Astrocyte of the spinal cord (primary cell): ENCODE measurements at places on chromosomes 7 and 10.

DNA sequence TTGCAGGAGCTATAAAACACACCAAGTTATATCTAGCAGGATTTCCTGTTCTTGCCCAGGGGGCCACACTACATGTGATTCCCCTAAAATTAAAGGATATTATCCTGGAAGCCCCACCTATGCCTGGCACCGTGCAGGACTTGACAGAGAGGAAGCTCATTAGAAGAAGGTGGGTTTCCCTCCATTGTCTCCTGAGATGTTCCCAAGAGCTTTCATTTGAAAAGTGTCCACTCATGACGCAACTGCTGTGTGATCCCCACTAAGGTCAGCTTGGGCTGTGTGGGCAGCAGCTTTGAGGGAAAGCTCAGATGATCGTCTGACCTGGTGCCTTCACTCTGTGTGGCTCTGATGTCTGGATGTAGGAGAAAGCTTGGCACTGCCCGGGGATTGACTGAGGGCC, 53.5 kb downstream of the RAMP3 start:
- DNase-seq = no peak

GRCh38 chr7:35720849-35721248, 25.9 kb upstream of the HERPUD2 start:
- DNase-seq = no peak

- no peak for DNase-seq
Measured at GRCh38 chr7:15481132-15481531, 80.7 kb downstream of the AGMO start.

DNA sequence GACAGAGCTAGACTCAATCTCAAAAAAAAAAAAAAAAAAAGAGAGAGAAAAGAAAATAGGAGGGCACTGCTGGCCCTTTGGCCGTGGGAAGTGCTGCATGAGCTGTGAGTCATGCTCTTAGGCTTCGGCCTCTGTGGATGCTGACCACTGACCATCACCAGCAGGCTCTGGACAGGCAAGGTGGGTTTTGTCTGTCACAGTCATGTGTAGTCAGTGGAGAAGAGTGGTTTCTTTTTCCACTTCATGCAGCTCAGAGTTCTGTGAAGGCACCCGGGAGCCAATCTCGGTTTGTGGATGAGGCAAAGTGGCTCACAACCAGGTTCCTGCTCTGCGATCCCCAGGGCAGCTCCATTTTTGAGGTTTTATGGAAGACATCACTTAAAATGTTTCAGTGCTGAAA, 58.1 kb downstream of the PRTFDC1 start:
- peak; percentile 92 for DNase-seq

GRCh38 chr10:99430116-99430450, 341 bp downstream of the GOT1 start:
- DNase-seq = peak; percentile 5

- no peak for DNase-seq
Measured at GRCh38 chr7:31747553-31747952, 60.5 kb downstream of the PPP1R17 start.

DNA sequence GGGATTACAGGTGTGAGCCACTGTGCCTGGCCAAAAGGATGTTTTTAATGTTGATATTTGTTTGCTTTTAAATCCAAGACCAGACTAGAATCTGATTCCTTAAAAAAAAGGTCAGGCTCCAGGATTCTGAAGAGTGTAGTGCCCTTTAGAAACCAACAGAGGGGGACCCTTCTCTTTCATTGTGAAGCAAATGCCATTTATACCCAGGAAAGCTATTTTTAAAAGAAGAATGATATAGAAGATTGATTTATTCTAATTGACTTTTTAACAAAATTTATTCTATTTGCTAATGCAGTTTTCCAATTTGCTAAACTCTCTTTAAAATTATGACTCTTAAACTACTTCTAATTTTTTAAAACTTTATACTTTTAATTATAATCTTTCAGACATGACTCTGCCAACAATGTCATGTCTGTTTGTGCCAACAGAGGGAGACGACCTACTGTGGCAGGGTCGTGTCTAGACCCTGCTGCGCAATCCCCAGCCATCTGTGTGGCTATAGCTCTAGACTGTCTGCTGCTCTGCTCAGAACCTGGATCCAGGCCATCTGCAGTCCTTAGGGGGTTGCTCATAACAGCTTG, 201.0 kb upstream of the IMMP2L start:
- peak; percentile 75 for DNase-seq
